ENCODE measurements at places on chromosomes 7 and 10.

- DNase-seq = no peak
Observed at GRCh38 chr10:125230251-125230650, 69.9 kb upstream of the CTBP2 start.

- DNase-seq = no peak
Observed at GRCh38 chr10:29078919-29079318, 210.0 kb upstream of the LYZL1 start.

GRCh38 chr7:127941476-127942210, 89.6 kb downstream of the LRRC4 start:
- DNase-seq = no peak

- DNase-seq = no peak
Observed at GRCh38 chr7:106888204-106888603, 23.1 kb downstream of the PIK3CG start.

DNA sequence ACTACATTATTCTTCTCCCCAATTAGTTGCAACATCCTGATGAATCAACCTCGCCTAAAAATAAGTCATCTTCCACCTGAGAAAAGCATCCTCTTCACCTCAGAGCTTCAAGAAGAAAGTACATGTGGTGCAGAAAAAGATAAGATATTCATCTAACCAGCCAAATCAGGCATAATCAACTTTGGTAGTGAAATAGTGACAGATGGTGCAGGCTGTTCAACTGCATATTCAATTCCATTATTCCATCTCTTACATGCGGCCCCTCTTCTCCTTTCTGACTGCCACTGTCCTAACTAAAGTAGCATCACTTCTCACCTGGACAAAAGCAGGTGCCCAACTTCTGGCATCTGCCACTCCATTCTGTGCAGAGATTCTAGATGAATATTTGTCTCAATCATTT, 148.4 kb upstream of the STEAP1 start:
- DNase-seq = no peak

- no peak for DNase-seq
Observed at GRCh38 chr7:33650828-33651227, 254.5 kb upstream of the BMPER start.

DNA sequence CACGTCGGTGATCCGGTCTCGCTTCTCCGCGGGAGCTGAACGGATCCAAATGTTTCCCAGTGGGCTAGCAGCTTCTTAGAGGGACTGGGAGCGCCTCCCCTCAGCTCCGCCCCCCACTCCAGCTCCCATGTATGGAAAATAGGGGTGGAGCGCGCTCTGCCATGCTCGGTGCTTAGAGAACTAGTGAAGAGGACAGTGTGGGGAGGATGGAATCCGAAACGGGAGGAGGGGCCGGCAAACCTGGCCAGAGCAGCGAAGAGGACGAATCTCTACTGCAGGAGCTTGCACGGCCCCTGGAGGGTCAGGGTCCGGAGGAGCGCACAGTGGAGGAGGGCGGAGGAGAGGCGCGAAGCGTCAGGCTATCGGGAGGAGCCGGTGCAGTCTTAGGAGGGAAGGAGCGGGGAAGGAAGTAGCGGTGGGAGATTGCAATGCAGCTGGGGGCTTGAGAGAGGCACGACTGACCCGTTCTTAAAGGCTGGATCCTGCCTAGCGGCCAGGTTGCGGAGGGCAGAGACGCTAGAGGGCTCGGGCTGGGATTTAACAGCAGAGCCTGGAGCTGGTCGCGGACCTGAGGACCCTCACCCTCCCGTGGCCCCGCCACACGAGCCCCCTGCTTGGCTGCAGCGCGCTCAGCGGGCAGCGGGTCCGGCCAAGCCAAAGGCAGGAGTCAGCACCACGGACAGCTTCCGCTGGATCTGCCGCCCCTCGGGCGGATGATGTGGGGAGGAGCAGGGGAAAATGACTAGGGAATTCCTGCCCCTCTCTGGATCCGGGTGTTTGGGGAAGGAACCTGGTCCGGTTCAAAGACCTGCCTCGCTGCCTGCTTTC, at the start of gene PRLHR:
PRLHR (minus strand) TSS at position 51 of the 828 bp plus-strand sequence. CDS start 404 bp downstream, outside the sequence.
- peak; percentile 11 for DNase-seq

- DNase-seq = no peak
Observed at GRCh38 chr10:64201936-64202335, 680.7 kb downstream of the REEP3 start.

- DNase-seq = no peak
Observed at GRCh38 chr10:126198681-126199080, 189.6 kb downstream of the ADAM12 start.

DNA sequence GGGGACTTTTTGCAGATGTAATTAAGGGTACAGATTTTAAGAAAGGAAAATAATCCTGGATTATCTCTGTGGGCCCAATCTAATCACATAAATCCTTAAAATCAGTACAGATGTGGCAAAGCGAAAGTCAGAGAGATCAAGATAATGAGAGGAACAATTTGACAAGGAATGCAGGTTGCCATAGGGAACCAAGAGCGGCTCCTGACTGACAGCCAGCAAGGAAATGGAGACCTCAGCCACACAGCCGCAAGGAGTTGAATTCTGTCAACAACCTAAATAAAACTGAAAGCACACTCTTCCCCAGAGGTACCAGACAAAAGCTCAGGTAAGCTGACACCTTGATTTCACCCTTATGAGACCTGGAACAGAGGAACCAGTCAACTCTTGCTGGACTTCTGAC, 3.4 kb upstream of the PNPLA8 start:
- no peak for DNase-seq

GRCh38 chr10:15579605-15580004, 140.1 kb downstream of the ITGA8 start:
- no peak for DNase-seq

GRCh38 chr10:61958805-61959204, 57.3 kb downstream of the ARID5B start:
- DNase-seq = no peak

GRCh38 chr7:41449286-41449685, 253.6 kb downstream of the INHBA start:
- no peak for DNase-seq

GRCh38 chr10:82645221-82645620, 770.2 kb downstream of the NRG3 start:
- no peak for DNase-seq

DNA sequence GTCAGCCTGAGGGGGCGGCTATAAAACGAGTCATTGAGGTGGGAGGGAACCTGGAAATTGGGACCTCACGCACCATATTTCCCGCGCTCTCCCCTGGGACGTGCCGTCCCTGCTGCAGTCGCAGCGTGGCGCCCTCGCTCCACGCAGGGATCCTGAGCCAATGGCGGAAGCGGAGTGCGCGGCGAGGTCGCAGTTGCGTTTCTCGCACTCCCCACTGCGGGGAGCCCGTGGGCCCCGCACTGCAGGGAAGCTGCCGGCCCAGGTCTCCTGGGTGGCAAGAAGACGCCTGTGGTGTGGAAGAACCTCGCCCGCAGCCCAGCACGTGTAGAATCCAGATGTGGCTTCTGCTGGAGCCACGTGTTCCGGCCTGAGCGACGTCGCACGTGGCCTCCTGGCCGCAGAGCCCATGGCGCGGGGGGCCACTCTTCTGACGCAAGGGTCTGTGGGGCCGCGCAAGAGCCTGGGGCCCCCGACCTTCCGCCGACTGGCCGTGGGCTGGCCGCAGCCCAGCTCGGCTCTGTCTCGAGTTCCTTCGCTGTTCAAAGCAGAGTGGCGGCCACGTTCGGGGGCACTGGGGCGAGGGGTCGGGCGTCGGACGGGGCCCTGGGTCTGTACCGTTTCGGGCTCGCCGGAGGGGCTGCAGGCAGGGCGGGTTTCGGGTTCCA, 26.4 kb downstream of the HIF1AN start:
- DNase-seq = peak; percentile 80

DNA sequence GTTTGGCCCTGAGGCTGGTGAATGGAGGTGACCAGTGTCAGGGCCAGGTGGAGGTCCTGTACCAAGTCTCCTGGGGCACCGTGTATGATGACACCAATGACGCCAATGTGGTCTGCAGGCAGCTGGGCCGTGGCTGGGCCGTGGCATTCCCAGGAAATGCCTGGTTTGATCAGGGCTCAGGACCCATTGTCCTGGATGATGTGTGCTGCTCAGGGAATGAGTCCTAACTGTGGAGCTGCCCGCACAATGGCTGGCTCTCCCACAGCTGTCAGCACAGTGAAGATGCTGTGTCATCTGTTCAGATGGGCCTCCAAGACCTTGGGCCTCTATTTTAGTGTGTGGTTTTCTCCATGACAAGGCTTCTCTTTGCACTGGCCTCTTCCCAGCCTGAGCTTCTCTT, 64.0 kb downstream of the DMBT1 start:
- DNase-seq = no peak

DNA sequence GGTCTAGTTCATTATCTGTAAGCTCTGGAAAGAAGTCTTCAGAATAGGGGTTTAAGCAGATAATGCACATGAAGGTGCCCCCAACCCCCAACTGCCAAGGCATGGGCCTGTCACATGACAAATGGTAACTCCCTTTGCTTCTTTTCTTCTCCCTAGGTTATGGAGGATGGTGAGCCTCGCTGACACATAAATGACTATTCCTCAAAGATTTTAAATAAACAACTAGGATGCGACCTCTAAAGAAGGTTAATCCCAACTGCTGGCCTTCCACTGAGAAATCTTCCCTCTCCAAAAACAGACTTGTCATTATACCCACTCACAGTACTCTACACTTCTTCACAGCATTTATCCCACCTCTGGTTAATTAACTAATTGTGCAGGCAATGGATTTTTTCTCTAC, 75.7 kb upstream of the FAM133B start:
- no peak for DNase-seq

DNA sequence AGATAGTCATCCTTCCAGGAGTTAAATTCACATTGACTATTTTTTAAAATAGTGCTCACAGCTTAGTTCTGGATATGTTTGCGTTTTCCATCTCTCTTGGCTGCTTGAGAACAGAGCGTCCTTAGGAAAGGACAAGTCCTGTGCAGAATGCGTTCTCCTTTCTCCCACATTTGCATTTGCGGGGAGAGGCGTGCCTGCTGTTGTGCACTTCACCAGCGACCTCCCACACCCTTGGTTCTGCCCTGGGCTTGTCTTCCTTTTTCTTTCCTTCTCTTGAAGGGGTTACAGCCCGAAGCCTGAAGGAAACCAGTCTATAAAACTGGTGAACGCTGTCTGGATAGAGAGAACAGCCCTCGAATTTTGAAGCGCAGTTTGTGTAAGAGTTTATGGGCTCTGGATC, 367.1 kb downstream of the DPP6 start:
- no peak for DNase-seq

GRCh38 chr7:99733448-99733847, 1.5 kb downstream of the CYP3A7 start:
- peak; percentile 2 for DNase-seq

DNA sequence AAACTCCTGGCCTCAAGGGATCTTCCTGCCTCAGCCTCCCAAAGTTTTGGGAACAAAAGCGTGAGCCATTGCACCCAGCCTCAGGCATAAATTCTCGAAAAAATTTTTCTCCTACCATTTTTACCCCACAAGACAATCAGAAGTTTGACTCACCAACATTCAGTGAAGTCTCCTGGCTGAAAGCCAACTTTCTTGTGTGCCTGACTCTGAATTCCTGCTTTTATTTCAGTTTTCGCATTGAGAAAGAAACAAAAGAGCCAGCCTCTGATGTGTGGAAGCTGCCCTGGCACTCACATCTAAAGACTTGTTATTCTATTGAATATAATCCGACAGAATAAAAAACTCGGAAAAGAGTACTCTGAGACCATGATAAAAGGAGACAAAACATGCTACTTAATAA, 402.9 kb downstream of the MAGI2 start:
- DNase-seq = no peak

DNA sequence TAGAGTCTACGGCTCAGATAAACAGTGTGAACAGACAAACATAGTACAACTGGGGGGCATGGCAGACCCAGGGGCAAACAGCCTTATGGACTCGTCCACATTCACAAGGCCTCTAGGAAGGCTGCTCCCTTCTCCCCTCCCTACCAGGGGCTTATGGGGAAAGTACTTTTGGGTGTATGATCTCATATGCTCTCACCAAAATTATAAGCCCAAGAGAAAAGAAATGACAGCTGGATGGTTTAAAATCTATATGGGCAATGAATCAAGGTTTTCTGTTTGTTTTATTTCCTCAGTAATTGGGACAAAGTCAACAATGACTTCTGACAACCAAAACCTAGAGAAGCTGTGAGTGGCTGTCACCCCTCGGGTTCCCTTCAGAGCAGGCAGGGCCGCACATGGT, 144.4 kb downstream of the PKD1L1 start:
- no peak for DNase-seq
